ENCODE measurements at places on chromosomes 6 and 20.

DNA sequence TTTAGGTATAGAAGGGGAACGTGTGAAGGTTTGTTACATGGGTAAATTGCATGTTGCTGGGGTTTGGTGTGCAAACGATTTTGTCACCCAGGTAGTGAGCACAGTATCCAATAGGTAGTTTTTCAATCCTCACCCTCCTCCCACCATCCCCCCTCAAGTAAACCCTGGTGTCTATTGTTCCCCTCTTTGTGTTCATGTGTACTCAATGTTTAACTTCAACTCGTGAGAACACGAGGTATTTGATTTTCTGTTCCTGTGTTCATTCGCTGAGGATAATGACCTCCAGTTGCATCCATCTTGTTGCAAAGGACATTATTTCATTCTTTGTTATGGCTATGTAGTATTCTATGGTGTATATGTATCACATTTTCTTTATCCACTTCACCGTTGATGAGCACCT, 11.6 kb upstream of the VNN1 start:
- no peak for DNase-seq

- peak; percentile 51 for DNase-seq
Observed at GRCh38 chr6:24719125-24719971, at the start of gene C6orf62. Gene C6orf62 (minus strand): TSS chr6:24719154. CDS start chr6:24718668, 486 bp downstream.

- peak; percentile 30 for DNase-seq
Observed at GRCh38 chr6:70107852-70108629, 194.8 kb downstream of the COL9A1 start.

DNA sequence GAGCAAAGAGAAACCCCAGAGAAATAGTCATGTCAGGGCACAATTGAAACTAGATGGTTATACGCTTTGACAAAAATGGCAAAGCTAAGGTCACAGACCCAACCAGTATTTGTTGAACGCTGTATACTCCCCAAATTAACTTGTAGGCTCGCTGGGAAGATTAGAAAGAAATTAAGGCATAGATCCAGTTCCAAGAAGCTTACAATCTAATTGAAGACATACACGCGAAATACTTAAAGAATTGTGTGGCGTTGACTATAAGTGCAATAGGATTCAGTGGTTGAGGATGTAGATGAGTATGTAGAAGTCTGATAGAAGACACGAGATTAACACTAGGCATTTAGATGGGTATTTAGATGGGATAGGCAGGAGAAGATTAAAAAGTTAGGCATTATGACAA, 525 bp downstream of the FAM229B start:
- no peak for DNase-seq

- DNase-seq: no peak
Observed at GRCh38 chr6:108556866-108557493, 3.7 kb upstream of the FOXO3 start.

GRCh38 chr20:20317195-20317594, 50.7 kb upstream of the INSM1 start:
- DNase-seq: no peak

DNA sequence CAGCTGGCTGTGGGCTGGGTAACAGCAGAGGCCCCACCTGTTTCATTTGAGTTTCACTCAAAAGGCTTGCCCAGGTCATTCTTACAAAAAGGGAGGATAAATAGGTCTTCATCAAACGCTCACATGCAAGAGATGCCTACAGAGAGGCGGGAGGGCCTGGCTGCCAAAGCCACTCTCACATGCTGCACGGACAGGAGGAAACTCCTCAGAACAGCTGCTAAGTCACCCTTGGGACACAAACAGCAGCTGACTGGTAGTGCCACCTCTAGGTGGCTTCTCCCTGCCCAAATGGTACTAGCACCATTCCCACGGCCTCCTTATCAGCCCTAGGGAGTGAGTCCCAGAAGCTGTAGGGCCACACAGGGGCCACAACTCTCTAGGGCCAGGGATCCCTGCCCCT, 23.8 kb downstream of the SLC22A23 start:
- no peak for DNase-seq

DNA sequence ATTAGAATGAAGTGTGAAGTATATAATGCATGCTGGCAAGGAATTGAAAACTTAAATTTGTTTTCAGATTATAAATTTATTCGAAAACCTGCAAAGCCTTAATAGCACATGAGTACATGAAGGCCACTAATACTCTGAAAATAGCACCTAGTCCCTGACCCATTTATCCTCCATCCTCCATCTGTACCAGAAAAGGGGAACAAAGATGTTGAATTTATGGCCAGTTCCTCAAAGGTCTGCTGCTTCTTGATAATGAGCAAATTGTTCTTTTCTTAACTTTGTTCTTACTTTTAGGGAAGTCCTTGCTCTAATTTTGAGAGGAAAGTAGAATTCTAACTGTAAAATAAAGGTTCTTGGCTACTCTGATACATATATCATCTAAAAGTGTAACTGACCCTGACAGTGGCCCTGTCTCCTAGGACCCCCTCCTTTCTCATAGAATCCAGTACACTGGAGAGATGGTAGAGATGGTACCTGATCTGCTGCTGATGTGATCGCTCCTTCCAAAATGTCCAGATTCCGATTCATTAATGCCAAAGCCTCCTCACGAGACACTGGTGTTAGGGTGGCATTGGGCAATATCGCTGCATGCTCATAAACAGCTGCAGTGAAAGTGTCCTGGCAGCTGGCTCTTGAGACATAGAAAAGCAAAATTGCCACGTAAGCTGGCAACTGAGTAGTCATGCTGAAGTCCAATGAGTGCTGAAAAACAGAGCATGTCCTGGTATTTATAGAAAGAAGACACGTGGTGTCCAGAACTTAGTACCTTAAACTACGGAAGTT, at the start of gene VNN1:
TSS of gene VNN1 (minus strand) at position 704 of the 783 bp plus-strand sequence. CDS start at position 684, 20 bp downstream.
- DNase-seq: no peak

- no peak for DNase-seq
Observed at GRCh38 chr6:6748001-6748400, 159.5 kb downstream of the LY86 start.

DNA sequence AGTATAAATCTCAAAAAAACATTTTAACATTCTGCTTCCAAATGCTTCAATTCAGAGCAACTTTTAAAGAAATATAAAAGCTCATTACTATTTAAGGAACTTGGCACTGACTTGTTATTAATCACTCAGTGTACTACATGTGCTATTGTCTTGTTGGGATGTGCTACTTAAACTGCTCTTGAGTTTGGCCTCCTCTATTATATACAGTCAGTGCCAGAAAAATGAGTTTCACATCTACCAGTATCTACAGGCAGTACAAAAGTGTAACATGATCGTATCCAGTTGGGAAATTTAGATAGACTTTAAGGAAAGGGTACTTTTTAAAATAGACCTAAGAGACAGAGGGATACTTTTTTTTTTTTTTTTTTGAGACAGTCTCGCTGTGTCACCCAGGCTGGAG, 627.3 kb upstream of the SLC35B3 start:
- no peak for DNase-seq

GRCh38 chr20:62405108-62405980, 1.7 kb downstream of the CABLES2 start:
- DNase-seq: no peak

DNA sequence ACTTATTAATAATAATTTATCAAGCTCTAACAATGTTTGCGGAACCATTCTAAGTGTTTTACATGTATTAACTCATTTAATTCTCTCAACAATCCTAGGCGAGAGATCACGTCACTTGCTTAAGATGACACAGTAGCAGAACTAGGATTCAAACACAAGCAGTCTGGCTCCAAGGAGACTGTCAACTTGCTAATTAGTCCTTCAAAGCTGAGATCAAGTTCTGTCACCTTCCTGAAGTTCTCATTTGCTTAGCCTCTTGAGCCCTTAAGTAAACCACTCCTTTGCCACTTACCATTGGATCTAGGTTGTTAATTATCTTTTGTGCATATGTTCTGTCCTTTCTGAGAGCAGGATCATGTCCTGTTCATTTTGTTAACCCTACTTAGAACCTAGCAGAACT, 14.1 kb downstream of the FKBP5 start:
- no peak for DNase-seq

DNA sequence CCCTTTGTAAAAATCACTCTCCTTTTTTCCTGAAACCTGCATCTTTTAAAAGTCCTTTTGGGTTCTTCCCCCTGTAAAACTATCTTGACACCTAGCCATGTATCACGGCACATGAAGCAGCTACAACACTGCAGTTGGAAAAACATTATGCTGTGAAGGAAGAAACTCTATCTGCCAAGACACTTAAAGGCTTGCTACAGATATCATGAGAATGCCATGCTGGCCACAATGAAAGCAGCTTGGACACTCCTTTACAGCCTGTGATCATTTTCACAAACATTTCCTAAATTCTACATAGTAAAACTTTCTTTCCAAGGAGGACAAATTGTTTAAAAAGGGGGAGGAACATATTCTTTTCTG, 31.8 kb downstream of the CNKSR3 start:
- no peak for DNase-seq

DNA sequence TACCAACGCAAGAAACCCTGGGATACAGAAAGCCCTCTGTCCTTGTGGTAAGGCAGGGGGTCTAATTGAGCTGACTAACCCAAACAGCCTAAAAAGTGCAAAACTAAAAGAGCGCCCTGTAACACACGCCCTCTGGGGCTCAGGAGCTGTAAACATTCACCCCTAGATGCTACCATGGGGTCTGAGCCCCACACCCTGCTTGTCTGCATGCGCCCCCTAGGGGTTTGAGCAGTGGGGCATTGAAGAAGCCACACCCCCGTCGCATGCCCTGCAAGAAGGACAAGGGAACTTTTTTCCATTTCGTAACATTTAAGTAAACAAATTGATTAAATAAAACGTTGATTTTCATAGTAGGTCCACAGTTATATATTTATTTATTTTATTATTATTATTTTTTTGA, 616.9 kb upstream of the MAN1A1 start:
- DNase-seq: no peak

- DNase-seq: no peak
Observed at GRCh38 chr6:41626917-41627316, 11.4 kb upstream of the MDFI start.

GRCh38 chr20:52688345-52688744, 283.8 kb upstream of the TSHZ2 start:
- DNase-seq: no peak

GRCh38 chr6:55437141-55437540, 109.9 kb downstream of the GFRAL start:
- DNase-seq: no peak

DNA sequence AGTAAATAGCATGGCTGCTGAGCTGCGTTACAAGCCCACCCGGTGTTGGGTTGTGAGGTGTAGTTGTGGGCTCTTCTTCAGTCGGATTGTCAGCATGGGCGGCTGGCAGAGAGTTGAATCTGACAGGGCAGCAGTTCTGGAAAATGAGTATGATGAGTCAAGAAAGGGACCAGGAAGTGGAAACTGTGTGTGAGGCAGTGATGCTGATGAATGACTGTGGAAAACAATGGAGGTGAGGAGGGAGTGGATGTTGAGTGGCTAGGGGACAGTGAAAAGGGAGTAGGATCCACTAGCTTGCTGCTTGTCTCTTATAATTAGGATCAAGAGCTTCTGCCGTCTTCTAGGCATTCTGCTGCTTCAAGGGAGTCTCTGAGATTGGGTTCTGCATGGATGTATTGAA, 154.3 kb downstream of the ESR1 start:
- DNase-seq: no peak

DNA sequence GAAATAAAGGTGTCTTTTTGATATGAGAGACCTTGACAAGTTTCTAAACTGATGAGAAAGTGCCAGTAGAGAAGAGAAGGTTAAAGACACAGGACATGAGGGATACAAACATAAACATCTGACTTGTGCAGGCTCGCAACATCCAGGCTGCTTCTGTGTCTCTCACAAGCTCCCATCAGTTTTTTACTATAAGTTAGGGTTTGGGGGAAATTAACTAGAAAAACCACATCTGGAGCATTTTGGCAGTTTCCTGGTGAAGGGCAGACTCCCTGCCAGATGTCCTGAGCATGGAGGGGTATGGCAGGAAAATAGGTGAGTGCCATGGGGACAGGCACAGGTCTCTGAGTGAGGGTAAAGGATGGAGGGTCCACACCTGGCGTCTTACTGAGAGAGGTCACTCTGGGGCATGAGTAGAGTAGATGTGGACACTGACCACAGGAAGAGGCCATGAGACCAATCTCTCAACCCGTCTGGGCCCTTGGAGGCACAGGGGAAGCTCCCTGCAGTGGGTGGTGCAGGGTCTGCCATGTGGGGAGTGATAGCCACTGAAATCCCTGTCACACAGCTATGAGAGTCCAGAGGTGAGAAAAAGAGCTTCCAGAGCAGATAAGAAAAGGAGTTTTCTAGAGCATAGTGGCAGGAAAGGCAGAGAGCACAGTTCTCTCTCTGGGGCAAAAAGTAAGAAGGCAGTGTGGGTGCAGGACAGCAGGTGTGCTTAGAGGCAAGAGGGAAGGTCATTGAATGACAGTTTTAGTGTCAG, 193.3 kb upstream of the SYNDIG1 start:
- DNase-seq: no peak

DNA sequence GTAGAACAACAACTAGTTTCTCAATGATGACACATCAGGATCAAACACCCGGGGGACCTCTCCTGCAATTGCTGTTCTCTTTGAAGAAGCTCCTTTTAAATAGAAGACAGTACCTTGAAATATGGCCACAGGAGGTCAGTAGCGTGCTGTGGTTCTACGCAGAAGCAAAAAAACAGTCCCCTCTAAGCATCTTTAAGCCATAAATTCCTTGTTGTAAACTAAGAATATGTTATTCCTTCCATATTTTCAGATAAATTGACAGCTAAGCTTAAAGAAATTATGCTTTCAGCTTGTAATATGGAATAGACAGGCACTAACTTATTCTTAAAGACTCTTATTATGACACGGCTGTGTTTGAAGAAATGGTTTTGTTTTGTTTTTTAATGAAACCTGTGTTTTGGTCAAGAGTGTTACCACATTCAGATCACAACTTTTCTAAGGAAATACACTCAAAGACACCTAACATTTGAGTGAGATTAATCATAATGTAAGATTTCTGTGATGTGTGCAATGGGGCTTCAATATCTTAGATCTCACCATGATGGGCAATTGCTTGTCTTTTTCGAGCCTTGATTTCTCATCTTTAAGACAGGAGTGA, 49.7 kb upstream of the IL20RA start:
- peak; percentile 67 for DNase-seq

DNA sequence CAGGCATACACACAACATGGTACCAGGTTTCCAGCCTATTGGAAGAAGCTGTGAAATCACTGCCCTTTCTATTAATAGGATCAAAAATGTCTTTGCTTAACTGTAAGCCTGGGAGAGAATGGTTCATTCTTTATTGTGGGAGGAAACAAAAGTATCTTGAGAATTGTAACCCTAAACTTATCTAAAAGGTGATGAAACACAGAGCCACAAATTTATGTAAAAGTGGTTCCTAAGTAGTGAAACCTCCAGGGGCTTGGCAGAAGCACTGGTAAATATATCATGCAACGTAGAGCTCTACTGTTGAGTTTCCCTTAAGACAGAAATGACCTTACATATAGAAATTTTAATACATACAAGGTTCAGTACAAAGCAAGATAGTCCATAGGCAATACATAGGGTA, 17.2 kb upstream of the NOX3 start:
- DNase-seq: no peak

- no peak for DNase-seq
Observed at GRCh38 chr6:40195428-40196134, 261.3 kb upstream of the MOCS1 start.

- no peak for DNase-seq
Observed at GRCh38 chr6:114718716-114719270, 376.0 kb upstream of the HS3ST5 start.

GRCh38 chr6:41914869-41915530, 5.9 kb downstream of the MED20 start:
- no peak for DNase-seq

GRCh38 chr6:154478021-154478700, 32.3 kb downstream of the CNKSR3 start:
- no peak for DNase-seq

- DNase-seq: no peak
Observed at GRCh38 chr6:135576055-135576454, 78.5 kb upstream of the AHI1 start.
